ENCODE measurements at places on chromosomes 1 and 21.

GRCh38 chr1:226577401-226578180 is 29.0 kb downstream of the STUM start:
- ATAC-seq: peak; percentile 80

- peak; percentile 55 for ATAC-seq
Measured at GRCh38 chr1:6889875-6890480, 104.7 kb downstream of the CAMTA1 start.

DNA sequence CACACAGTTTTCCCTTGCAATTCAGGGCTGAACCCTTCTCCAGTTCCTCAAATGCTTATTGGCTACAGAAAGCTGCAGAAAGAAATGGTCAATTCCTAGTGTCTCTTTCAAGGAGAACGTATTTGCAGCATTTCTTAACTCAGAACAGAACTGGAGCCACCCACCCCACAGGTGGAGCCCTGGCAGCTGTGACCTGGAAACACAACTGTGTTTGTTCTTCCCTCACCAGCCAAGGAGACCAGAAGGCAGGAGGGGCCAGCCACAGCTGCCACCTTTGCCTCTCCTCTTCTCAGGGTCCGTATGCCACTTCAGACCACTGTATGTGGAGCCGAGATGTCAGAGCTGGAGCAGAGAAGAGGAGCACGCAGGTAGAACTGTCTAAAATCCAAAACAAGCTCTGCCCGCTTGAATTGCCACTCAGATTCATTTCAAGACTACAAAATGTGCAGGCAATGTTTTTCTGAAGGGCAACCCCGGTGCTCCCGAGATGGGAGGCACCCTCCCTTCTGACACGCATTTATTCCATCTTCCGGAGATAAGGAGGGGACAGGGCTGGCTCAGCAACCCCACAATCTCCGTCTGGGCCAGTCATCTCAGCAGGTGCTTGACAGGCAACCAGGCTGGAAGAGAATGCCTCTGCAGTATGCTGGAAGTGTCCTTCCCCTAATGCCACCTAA is 16.7 kb downstream of the CD247 start:
- no peak for ATAC-seq

- no peak for ATAC-seq
Measured at GRCh38 chr1:233843525-233844204, 60.8 kb upstream of the SLC35F3 start.

DNA sequence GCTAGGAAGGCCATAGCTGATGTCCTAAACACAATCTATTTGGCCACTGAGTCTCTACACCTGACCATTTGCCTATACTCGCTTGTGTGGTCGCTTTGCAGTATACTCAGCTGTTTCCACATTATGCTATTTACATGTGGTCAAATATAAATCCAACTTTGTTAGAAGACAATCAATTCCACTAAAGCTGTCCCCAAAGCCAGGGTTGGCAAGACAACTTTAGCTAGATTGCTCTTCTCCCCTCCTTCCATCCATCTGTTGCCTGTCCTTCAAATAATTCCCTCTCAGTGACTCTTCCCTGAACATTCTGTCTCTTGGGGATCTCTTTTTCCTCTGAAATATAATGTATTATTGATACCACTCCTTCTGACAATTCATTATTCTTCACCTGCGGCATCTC is 30.1 kb downstream of the AVPR1B start:
- ATAC-seq: no peak
